ENCODE measurements at places on chromosomes 7 and 10. TPM values are rescaled to one million over a fixed set of nuclear protein-coding genes. Genes with fewer than 3 reads are reported as not detected.

DNA sequence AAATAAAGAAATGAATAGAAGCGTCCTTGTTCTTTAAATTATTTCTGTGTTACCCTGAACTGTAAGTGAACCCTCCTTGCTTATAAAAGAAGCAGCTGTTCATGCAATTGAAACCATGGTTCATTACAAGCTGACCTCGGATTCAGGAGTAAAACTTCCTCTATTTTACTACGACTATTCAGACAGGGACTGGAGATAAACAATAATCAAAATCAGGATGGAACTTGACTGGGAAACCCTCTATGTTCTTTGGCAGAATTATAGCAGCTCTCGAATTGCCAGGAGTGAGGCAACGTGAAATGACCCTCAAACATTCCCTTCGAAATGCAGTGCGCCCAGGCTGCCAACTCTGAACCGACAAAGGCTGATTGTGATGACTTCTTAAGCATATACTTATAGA lies 172.1 kb downstream of the CYP26A1 start:
- H3K4me3 ChIP-seq = no peak overlapping the region
- no peaks in the 10 kb centered on the region for H3K27me3 ChIP-seq
- H3K36me3 ChIP-seq = no peaks in the 10 kb centered on the region

DNA sequence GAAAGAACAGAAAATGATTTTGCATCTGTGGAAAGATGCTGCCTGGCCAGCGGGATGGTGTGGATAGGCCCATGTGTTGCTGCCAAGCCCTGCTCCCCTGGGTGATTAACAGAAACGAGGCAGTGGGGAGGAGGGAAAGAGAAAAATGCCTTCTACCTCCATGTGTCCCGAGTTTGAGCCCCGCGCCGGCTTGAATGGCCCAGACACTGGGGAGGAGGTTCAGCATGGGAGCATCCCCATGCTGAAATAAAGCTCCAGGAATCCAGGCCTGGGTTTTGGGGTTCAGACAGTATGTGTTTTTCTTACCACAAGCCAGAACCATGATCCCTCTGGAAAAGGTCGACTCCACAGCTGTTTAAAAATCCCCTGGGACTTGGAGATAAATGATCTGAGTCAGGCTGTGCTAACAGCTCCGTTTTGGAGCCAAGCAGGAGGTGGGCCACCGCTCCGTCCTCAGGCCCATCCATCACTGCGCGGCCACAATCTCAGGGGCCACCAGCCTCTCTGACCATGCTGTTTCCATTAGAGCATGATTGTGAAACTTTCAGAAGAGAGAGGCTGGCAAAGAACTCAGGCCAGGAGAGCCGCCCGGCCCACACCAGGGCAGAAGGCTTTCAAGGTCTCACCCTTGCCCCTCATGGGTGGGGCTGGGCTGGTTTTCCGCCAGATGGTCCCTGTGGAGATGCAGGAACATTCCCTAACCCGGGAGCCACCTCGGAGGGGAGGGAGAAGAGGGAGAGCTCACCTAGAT lies 299.7 kb downstream of the ZEB1 start:
- H3K4me1 ChIP-seq = peaks cover 4% of the 10 kb centered on the region
- H3K27me3 ChIP-seq = no peaks in the 10 kb centered on the region
- no peak for DNase-seq

DNA sequence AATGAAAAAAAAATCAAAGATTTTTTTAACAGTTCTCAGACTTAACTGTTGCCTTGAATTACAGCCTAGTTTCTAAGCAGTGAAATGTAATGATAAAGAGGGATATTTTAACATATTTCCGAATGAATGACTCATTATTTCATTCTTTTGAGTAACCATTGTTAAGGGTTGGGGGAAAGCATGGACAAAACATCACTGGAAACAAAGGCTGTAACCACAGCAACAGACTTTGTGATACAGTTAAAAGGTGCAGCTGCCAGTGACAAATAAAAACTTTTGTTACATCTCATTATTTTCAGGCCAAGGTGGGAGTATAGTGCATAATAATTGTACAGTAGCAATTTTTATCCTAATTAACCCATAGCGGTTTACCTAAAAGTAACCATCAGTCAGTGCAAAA lies 172.6 kb downstream of the LRRTM3 start:
- DNase-seq = no peak
- no peaks in the 10 kb centered on the region for H3K36me3 ChIP-seq
- no peak overlapping the region for H3K27ac ChIP-seq
- H3K4me3 ChIP-seq = no peak overlapping the region

CALML3 gene
- not detected for polyA plus RNA-seq

DNA sequence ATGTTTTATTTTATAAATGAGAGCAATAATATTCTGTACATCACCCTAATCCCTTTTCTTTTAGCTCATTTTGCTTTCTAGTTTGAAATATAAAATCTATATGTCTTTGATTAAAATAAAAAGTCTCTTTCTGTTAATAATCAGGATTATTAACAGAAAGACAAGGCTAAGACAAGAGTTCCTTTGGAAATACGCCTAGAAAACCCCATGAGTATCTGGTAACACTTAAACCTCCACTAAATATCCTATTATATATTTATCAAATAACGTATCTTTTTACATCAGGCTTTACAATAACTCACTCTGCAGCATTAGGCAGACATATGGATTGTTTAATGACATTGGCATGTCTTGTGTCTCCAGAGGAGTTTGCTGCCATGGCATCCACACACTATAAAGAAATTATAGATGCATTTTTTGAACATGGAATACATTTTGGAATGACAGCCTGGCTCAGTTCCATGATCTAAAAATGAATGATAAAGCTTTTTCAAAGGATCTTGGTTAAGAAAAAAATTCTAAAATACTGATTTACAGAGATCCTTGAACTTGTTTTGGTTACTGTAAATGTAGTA lies 98.7 kb downstream of the TMEM26 start:
- H3K36me3 ChIP-seq = no peaks in the 10 kb centered on the region
- no peak overlapping the region for H3K4me3 ChIP-seq
- H3K27ac ChIP-seq = no peak overlapping the region
- no peaks in the 10 kb centered on the region for H3K27me3 ChIP-seq

GRCh38 chr7:24521917-24522623 lies 51.2 kb upstream of the PALS2 start:
- H3K36me3 ChIP-seq = no peaks in the 10 kb centered on the region
- no peak for DNase-seq
- H3K4me1 ChIP-seq = no peaks in the 10 kb centered on the region
- H3K27ac ChIP-seq = no peak overlapping the region

COL28A1 gene
- polyA plus RNA-seq = 0.08 TPM

MPLKIP gene
- polyA plus RNA-seq = 48.4 TPM

GRCh38 chr10:30088178-30088577 lies 28.8 kb upstream of the JCAD start:
- no peaks in the 10 kb centered on the region for H3K27me3 ChIP-seq
- H3K4me3 ChIP-seq = no peak overlapping the region
- no peak overlapping the region for H3K27ac ChIP-seq
- peaks cover 17% of the 10 kb centered on the region for H3K4me1 ChIP-seq
- H3K36me3 ChIP-seq = no peaks in the 10 kb centered on the region
- no peak for DNase-seq

SLF2 gene
- polyA plus RNA-seq = 6.3 TPM

GRCh38 chr7:55019191-55019690 lies 424 bp downstream of the EGFR start:
- H3K36me3 ChIP-seq = peaks cover 29% of the 10 kb centered on the region
- no peak for DNase-seq
- no peaks in the 10 kb centered on the region for H3K27me3 ChIP-seq
- H3K4me1 ChIP-seq = peaks cover 9% of the 10 kb centered on the region
- H3K27ac ChIP-seq = peak overlapping the region; percentile 67
- peak overlapping the region; percentile 83 for H3K4me3 ChIP-seq

SHTN1 gene
- 5.2 TPM for polyA plus RNA-seq

DNA sequence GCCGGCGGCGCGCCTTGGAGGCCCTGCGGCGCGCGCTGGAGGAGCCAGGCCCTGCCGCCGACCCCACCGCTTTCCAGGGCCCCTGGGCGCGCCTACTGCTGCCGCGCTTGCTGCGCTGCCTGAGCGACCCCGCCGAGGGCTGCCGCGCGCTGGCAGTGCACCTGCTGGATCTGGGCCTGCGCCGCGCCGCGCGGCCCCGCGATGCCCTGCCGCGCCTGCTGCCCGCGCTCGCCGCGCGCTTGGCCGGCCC lies 280 bp downstream of the DNAAF5 start:
- peaks cover 7% of the 10 kb centered on the region for H3K36me3 ChIP-seq
- no peak for DNase-seq
- H3K4me3 ChIP-seq = peak overlapping the region; percentile 83

DNA sequence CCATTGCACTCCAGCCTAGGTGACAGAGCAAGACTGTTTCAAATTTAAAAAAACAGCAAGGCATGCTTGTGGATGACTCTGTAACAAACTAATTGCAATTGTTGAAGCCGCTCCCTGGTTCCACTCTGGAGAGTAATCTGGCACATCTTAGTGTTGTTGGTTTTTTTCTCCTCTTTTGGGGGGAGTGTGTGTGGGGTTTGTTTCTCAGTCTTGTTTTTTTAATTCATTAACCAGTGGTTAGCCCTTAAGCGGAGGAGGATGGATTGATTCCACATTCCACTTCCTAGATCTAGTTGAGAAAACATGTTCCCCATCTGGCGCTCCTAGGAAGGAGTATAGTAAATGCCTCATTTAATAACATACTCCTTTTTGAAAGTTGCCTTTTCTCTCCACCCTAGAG lies 8.6 kb upstream of the ZNF713 start:
- no peaks in the 10 kb centered on the region for H3K4me1 ChIP-seq
- H3K27ac ChIP-seq = no peak overlapping the region

- H3K4me1 ChIP-seq = no peaks in the 10 kb centered on the region
- H3K27ac ChIP-seq = no peak overlapping the region
- DNase-seq = no peak
Measured at GRCh38 chr7:151469281-151469680, 29.3 kb upstream of the CRYGN start.

GRCh38 chr10:130243015-130243414 lies 106.8 kb downstream of the GLRX3 start:
- no peak overlapping the region for H3K27ac ChIP-seq
- H3K36me3 ChIP-seq = no peaks in the 10 kb centered on the region
- no peaks in the 10 kb centered on the region for H3K27me3 ChIP-seq
- no peak for DNase-seq
- H3K4me3 ChIP-seq = no peak overlapping the region

DNA sequence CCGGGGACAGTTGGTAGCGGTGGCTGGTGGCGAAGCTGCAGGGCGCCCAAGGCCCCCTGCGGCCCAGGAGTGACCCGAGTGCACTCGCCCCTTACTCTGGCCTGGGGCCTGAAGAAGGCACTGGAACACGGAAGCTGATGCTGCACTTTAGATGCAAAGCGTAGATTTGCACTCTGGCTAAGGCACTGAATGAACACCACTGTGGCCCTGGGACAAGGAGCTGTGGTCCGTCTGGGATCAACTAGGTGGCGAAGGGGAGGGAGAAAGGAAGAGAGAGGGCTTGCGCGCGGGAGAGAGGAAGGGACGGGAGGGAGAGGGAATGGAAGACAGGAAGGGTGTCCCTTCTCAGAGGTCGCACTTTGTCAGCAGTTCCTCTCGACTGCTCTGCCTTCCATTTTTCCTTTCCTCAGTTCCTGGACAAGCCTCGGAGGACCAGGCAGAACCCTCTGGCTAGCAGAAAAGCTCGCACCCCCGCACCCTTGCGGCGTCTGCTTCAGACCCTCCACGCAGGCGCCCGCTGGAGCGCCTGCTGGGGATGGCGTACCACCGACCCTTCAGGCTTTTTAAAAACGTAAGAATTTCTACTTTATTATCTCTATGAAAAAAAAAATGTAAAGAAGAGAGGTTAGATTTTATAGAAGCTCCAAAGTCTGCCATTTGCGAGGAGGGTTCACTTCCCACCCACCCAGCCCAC lies 1.2 kb downstream of the FERD3L start:
- no peaks in the 10 kb centered on the region for H3K36me3 ChIP-seq
- H3K27me3 ChIP-seq = no peaks in the 10 kb centered on the region
- H3K4me1 ChIP-seq = no peaks in the 10 kb centered on the region
- DNase-seq = peak; percentile 23
- H3K27ac ChIP-seq = no peak overlapping the region

All from SK-N-SH (cell line).